ENCODE measurements at places on chromosomes 12 and 14.

DNA sequence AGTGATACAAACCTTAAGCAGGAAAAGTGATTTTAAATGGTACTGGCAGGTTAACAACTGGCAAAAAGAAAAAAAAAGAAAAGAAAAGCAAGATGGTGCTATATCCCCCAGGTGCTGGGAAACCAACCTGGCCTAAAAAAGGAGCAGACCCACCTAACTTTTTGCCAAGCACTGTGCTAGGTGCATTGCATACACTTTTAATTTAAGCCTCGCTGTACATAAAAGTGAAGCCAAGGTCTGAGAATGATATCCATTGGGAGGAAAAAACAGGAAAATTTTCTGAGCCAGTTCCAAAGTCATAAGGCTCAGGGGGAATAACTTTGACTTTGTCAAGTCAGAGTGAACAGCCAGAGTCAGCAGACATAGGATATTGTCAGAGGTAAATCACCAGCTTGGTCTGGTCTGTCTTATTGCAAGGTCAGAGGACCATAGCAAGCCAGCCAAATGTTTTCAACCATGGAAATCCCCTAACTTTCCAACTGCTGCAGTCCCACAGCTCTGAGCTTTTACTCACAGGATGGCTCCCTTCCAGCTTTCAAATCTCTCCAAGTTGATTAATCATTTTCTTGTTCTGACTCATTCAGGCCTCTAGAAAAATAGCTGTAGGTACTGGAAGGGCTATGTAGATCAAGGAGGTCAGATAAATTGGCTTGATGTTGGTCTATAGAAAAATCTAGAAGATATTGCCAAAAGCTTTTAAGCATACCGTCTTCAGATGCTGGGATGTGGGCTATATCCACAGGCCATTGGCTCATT is 412.9 kb downstream of the RAD51B start:
- DNase-seq: peak; percentile 57

DNA sequence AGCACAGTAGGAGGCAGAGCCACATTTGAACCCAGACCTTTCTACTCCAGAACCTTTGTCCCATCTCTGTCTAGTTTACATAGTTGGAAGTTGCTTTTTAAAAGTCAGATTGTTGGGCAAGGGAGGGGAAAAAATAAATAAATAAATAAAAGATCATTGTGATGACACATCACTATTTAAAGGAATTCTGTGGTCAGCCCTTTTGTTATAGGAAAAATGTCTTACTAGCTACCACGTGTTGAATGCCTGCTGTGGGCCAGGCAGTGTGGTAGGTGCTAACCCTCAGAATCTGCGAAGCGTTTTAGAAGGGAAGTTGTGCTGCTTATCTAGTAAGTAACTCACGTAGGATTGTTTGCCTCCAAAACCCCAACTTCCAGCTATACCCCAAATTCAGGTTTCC is 62.3 kb downstream of the BHLHE41 start:
- DNase-seq: no peak

DNA sequence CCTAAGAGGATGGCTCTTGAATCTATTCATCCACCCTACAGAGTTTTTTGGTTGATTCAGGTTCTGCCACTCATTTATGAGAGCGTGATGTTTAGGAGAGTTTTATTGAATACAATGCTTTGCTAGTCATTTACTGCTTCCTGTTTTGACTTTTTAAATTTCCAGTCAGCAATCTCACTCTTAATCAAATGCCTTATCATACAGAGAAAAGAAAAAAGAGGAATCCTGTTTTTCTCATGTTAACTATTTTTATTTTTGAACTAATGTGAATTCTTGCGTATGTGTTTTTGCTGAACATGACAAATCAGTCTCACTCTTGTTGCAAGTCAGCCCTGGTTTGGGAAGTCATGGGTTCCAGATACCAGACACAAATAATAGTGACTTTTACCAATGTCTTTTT is 22.1 kb upstream of the LGMN start:
- DNase-seq: no peak

DNA sequence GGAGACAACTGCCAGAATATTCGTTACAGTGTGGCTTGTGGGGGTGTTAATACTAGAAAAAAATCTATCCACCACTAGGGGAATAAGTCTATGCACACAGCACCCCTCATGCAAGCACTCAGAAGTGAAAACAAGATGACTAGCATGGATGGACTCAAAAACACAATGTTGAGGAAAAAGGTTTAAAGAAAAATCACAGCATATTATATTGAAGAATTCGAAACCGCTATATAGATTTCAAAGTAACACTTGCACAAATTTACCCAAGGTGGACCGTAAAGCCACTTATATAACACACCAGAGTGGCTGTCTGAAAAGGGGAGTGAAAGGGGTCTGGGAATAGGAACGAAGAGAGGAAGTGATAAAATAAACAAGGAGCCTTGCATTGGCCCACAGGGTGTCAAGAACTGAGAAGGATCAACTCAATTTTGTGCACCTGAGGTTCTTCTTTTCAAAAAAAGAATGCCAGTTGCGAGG is 544 bp downstream of the ABCD4 start:
- DNase-seq: peak; percentile 36

DNA sequence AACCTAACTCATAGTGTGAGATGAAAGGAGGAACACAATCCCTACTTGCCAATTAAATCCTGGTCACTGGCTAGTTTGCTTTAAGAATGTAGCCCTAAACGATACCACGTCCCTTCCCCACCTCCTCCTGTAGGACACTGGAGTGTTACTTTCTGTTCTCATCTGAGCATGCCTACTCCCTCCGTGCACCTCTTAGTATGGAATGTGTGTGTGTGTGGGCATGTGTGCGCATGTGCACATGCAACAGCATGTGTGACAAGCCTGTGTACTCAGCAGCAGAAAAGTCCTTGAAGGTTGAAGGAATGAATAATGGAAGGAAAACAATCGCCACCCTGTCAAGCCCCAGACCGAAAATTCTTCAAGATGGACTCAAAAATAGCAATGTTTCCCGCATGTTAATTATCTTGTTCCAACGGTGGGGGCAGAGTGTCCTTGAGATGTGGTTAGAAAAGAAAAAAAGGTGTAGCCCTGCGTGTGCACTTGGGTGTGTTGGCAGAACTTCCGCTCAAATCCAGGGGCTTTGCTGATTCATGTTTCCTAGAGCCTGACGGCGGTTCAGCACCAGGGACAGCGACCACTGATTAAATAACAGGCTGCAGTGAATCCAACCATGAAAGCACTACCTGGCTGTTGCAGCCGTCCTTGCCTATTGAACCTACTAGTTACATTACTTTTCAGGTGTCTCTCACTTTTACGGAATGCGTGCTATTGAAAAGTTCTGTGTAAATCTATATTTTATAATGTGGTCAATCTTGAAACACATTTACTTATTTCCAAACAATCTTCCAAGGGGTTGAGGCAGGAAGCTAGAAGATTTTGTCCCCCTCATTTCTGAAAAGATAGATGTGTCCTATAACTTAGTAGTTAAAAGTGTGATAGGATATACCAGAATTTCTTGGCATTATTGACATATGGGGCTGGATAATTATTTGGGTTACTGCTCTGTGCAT is 79.8 kb downstream of the SRRM4 start:
- DNase-seq: peak; percentile 44

DNA sequence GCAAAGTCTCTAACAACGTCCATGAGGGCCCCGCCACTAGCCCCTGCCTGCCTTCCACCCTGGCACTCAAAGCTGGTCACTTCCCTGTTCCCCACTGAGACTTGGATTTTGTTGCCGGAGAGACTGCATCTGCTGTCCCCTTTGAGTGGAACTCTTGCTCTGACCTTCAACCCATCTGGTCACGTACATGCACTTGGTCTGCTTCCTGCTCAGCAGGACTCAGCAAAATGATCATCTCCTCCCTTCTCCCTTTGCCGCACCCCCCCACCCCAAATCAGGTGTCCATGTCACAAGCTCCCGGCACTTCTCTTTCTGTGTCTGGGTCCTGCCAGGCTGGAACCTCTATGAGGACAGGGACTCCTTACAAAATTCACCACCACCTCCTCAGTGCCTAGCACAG is 180.9 kb downstream of the CHST11 start:
- DNase-seq: no peak

DNA sequence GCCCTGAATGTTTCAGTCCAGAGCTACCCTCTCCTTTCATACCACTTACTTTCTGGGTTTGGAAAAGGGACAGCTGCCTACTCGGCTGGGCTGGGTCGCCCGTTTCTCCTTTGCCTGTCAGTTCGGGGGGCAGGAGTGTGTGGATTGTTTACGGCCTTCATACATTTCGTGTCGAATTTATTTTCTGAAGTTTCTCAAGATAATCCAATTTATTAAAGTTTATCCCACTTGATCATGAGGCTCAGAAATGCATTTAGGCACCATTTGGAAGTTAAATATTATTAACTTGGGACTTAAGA is 608 bp downstream of the ZNF410 start:
- DNase-seq: no peak

GRCh38 chr12:38878333-38878705 is 27.1 kb downstream of the CPNE8 start:
- DNase-seq: no peak

- no peak for DNase-seq
These were observed 135.2 kb downstream of the DACT1 start for GRCh38 chr14:58772794-58773620.

- no peak for DNase-seq
These were observed 76.0 kb downstream of the VCPKMT start for GRCh38 chr14:50040401-50040775.

DNA sequence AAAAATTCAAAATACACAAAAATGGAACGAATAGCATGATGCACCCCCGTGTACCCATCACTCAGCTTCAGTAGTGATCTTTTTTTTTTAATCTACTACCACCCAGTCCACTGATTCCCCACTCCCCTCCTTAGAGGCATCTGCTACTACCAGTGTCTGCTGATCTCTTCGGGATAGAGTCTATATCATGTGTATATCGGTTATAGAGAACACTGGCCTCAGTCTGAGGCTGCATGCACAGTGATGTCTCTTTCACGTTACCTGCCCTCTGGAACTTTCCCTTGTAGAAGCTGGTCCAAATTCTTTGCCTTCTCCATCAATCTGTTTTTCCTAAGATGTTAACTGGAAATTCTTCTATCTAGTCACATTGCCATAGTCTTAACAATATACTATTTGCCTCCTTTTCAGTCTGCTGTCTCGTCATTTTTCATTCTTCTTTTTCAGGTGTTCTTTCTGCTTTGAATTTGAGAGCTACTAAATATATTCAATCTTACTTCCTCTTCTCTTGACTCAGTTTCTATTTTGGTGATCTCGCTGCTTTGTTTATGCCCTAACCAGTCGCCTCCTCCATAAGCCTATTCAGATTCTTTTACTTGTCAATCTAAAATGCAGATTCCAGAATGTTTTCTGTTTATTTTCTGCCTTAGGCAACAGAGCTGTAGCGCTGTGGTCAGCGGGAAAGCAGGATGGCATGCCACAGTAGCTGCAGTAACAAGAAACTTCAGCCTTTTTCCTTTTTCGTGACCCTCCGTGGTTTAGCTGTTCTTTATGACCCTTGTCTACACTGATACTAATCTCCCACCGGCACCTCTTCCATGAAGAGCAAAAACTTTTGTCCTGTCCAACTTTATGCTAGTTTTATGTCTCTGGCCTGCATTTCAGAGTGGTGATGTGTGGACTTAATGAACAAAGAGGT is 67.0 kb downstream of the FBXW8 start:
- no peak for DNase-seq

DNA sequence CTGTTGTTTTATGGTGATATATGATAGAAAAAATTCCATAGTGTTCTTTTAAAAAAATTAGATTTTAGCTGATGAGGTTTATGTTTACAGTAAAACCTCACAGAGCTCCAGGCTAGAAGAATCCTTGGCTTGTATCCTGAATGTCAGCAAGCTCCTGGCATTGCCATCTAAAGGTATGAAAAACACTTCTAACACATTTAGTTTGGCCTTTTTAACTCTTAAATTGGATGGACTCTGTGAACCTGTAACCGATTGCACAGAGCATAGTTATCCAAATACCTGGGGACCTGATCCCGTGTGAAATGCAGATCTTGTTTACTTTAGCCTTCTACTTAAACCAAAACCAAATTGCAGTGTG is 241.1 kb upstream of the DCN start:
- no peak for DNase-seq

- no peak for DNase-seq
These were observed 22.3 kb downstream of the DLK1 start for GRCh38 chr14:100748944-100749343.

DNA sequence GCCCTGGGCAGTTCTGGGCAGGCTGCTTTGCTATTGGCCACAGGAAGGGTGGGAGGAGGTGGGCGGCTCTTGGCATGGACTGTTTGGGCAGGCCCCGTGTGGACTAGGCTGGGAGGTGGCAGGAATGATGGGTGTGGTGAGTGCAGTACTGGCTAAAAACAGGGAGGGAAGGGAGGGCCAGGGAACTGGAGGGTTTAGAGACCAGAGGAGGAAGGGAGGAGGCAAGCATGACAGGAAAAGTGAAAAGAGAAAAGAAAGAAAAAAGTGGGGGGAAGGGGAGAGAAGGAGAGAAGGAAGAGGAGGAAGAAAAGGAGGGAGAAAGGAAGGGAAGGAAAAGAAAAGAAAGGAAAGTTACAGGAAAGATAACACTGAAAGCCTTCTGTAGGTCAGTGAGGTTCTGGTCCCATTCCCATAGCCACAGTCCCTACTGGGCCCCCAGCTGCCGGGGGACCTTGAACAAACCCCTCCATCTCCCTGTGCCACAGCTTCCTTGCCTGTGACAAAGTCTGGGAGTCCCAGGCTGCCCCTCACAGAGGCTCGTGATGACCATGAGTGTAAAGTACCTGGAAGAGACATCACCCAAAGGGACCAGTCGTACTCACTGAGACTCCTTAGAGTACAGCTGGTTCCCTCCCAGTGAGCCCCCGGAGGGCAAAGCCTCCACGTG is 1.1 kb upstream of the C14orf132 start:
- no peak for DNase-seq

- no peak for DNase-seq
These were observed 122.2 kb downstream of the DAAM1 start for GRCh38 chr14:59310633-59311032.

GRCh38 chr12:58378028-58378427 is 436.7 kb downstream of the ATP23 start:
- DNase-seq: no peak

GRCh38 chr12:51391283-51392123 is at the start of gene GALNT6:
Gene GALNT6, minus strand, starts transcription at chr12:51391406. Its CDS starts 11,625 bp downstream, at chr12:51379781.
- no peak for DNase-seq

DNA sequence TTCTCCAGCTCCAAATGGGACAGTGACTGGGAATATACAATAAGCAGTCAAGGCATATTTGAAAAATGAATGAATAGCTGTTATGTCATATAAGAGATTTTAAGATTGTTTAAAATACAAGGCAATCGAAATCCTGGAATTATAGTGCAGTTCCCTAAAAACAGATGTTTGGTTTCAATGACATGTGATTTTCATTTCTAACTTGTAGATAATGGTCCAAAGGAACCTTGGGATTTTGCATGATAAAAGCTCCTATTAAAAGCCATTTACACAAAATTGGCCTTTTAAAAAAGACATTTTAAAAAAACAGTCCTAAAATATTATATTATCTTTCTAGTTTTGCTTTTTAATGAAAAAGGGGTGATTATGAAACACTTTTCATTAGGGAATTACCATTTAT is 905.1 kb downstream of the GALC start:
- DNase-seq: no peak

DNA sequence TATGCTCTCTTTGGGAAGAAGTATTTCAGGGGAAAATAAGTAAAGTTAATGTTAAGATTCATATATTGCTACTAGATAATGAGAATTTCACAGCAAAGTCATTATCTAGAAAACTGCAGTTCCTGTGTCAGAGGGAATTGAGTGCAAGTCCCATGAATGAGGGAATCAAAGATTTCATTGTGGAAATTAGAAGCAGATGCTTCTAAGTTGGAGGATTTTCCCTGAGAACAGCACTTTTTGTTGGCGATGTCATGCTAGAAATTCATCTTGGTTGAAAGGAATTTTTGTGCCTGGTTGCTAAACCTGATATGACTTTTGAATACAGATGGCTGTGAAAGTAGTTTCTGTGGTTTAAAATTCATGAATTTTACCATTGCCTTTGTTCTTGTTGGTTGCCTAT is 25.6 kb downstream of the FRMD6 start:
- DNase-seq: no peak
